ENCODE measurements at places on chromosomes 11 and 22.

DNA sequence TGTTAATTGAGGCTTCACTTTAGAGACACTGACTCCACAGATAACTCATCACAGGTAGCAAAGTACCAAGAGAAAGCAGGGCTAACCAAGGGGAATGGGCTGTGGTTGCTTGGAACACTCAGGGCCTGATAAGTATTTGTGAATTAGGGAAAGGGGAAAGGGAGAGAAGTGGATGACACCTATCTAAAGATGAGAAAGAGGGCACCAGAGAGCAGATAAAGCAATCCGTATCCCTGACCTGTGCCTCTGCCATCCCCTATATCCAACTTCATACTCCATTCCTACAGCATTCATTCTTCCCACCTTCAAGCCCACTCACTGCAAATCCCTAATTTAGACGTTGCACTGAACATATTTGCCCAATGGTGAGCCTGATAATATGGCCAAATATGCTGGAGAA, 43.0 kb upstream of the API5 start:
- DNase-seq: no peak

DNA sequence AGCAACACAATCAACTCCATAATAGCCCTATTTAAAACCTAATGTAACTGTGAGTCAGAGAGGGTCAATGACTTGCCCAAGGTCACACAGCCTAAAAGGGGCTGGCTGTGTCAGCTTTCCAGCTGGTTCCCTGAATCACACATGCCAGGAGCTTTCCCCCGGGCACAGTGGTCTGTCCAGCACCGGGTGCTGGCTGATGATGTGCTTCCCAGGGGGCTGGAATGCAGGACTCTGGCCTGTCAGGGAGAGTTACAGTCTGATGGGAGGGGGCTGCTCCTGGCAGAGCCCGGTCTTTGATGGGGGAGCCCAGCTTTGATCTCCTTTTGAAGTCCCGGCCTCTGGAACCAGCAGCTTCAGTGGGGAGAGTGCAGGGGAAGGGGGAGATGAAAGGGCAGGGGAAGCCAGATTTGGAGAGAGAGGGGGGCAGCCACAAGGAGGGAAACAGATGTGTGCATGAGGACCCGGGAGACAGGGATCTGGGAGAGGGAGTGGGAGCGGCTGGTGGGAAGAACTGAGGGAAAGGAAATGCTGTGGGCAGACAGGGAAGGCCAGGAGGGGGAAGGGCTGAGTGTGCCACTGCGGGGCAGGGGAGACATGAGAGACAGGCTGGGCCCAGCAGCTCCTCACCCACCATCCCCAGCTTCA, 102.7 kb downstream of the NECTIN1 start:
- no peak for DNase-seq

- DNase-seq: no peak
Measured at GRCh38 chr22:24441406-24442351, 14.3 kb downstream of the ADORA2A start.

DNA sequence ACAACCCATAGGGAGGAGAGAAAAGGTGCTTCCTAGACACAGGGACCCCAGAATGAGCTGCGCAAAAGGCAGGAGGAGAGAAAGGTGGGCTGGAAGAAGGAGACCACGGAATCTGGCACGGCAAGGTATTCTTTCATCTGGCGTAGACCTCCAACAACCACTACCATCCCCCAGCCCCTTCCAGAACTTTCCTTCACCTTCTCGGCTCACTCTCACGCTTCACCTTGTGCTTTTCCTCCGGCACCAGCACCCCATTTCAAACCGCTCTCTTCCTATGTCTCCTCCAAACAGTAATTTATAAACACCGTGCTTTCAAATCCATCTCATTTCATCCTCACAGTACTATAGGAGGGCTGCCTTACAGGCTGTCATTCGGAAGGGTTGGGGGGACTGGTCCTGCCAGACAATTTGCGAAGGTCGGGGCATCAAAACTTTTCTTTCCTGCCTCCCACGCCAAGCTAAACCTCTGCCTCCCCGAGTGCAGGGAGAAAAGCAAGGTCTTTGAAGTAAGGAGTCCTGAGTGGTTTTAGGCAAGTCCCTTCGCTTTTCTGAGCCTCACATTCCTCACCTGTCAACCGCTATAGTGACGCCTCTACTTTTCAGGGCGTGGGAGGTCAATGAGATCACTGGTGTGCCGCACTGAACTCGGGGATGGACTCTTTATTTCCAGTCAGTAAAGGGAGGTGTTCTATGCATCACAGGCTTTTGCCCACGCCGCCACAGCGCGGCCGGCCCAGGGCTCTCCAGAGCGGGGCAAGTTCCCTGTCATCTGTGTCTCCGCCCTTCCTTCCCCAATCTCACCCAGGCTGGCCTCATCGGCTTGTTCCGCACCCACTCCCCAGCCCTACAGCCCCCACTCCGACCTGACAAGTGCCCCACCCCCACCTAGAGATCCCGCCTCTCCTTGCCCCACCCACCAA, 800 bp downstream of the KCTD21 start:
- peak; percentile 88 for DNase-seq

- DNase-seq: no peak
Measured at GRCh38 chr11:121497176-121497998, 44.6 kb upstream of the SORL1-AS1 start.

DNA sequence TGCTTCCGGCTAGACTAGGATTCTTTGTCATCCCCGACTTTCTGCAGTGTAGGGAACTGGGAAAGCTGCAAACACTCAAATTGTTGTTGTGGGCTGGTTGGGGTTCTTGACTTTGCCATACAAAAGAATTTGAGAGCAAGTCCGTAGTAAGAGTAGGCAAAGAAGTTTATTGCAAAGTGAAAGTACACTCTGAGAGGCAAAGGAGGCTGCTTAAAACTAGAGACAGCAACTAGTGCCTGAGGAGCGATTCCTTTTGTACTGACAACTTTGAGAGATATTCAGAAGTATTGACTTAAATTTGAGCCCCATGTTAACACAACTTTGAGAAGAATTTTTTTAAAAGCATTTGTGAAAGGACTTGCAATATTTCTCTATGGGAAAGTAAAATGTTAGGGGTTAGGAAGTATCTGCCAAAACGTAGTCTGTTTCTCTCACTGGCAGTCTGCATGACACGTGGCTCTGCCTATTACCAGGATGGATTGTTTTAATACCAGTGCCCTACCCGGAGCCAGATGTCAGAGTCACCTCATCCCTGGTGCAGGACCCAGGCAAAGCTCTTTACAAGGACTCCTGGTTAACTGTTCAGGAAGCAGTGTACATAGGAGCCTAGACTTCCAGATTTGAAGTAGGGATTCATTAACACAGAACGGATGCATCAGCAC, 85.0 kb upstream of the CLPB start:
- DNase-seq: no peak

DNA sequence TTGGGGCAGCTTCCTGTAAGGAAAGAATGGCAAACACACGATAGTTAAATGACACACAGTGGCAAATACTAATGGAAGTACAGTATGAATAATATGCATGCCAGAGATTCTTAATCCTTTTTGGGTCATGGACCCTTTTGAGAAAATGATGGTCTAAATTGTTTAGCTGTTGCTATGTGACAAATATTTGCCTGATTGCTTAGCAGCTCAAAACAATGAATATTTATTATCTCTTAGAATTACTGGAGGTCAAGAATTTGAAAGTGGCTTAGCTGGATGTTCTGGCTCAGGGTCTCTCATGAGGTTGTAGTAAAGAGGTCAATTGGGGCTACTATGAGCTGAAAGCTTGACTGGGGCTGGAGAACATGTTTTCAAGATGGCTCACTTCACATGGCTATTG, 69.7 kb downstream of the FANCF start:
- no peak for DNase-seq

GRCh38 chr22:21951931-21952465, 650 bp downstream of the PPM1F start:
- peak; percentile 21 for DNase-seq

GRCh38 chr22:49198705-49199084, 629.0 kb downstream of the BRD1 start:
- no peak for DNase-seq

DNA sequence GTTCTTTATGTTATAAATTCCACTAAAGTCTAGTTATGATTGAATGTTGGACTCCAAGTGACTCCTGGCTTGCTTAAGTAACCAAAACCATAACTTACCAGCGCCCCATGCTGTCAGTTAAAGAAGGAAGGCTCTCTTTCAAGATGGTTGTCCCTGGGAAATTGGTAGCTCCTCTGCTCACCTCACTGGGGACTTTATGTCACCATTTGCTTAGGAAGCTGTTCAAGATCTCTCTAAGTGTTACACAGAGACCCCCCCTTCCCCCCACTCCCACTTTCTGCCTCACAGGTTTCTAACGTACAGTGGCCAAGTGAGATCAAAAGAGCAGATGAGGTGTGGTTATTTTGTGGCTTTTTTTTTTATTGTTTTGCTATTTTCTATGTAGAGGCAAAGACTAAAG, 301.8 kb downstream of the AASDHPPT start:
- no peak for DNase-seq

DNA sequence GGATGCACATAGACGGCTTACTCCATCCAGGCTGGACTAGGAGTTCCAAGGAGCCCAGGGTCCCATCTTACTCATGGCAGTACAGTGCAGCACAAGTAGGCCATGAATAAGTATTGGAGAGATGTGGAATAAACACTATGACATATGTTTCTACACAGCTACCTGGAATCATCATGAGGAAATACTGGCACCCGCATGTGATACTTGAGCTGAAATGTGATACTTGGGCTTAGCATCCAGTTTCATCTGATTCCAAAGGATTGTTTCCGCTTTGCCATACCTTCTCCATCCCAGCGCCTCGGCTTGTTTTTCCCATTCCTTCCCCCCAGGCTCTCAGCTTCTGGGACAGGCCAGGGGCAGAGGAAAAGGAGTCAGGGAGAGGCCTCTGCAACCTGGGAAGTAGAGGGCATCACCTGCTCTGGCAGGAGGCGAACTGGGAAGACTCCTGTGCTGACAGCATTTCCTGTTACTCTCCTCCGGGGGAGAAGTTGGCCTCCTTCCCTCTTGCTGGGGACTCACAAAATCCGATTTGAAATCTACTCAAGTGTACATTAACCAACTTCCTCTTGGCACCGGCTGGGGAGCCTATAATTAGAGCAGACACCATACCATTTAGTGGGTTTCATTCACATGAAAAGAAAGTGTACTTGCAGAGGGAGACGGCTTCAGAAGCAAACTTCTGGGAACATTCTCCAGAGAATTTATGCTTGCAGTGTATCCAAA, 187.8 kb downstream of the MIAT start:
- DNase-seq: no peak

- DNase-seq: no peak
Measured at GRCh38 chr11:92387859-92388258, 163.2 kb downstream of the FAT3 start.

DNA sequence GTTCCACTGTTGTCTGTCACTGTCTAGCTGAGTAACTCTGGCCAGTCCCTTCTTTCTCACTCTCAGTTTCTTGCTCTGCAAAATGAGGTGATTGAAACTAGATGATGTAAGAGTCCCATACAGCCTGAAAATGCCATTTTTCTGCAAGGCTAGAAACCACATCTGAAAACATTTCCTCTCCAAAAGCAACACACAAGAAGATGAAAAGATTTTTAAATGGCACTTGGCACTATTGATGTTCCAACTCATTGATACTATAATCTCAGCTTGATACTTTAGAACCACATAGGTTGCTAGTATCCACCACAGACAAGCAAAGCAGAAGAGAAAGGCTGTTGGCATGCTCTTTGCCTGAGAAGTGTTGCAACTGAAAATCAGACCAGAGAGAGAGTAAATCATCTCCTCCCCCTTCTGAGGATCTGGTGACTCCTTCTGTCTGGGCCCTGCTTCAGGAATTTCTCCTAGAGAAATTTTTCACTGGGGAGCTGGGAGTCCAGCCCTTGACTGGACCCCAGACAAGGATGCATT, 1217.9 kb downstream of the LRRC4C start:
- no peak for DNase-seq

GRCh38 chr22:42202669-42203068, 67.8 kb downstream of the TCF20 start:
- peak; percentile 52 for DNase-seq

DNA sequence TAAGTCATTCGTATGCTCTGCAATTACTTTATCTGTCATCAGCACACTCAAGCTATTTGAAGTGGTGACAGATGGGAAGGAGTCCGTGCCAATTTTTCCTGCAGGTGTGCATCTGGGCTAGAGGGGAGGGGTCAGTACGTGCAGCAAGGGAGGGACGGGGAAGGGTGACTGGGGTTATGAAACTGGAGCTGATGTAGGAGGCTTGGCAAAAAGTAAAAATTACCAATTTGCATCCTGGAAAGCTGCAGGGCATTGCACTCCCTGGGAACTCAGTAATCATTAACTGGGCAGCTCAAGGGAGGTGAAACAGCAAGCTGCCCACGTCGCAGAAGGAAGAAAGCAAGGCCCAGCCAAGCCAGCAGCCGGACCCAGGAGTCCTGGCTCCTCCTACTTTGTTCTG, 87.1 kb upstream of the TMEM45B start:
- no peak for DNase-seq

DNA sequence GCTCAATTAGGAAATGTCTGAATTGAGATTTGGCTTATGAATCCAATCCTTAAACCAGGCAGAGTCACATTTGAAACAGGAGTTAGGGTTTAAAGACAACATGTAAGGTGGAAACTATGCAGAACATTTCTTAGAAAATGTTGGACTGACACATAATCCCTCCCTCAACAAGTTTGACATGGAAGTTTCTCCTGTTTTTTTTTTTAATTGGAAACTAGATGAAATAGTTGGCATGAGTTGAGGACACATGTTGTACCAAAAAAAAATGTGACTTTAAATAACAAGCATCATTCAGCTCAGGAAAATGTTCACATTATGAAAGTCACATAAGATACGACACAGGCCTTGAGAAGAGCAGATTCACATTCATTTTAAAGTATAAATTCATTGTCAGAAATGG, 154.9 kb upstream of the DDI1 start:
- no peak for DNase-seq

DNA sequence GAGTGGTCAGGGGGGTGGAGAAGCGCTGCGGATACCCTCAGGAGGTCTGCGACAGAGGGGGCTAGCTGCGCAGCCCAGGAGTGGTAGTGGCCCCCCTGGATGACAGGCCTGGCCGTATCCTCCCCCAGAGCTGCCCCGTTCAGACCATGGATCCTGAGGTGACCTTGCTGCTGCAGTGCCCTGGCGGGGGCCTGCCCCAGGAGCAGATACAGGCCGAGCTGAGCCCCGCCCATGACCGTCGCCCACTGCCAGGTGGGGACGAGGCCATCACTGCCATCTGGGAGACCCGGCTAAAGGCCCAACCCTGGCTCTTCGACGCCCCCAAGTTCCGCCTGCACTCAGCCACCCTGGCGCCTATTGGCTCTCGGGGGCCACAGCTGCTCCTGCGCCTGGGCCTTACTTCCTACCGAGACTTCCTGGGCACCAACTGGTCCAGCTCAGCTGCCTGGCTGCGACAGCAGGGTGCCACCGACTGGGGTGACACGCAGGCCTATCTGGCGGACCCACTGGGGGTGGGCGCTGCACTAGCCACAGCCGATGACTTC, 505 bp downstream of the NUDT22 start:
- peak; percentile 63 for DNase-seq

GRCh38 chr11:57709802-57710367, 2.1 kb downstream of the MED19 start:
- DNase-seq: no peak
